ENCODE measurements at places on chromosomes 12 and 14.
A peak's percentile ranks its signal among the peaks of the same experiment; 100 is the strongest.

GRCh38 chr14:69087061-69087461 lies 65.9 kb downstream of the DCAF5 start:
- peaks cover 20% of the 10 kb centered on the region for H3K4me1 ChIP-seq
- no peak overlapping the region for H3K27ac ChIP-seq

GRCh38 chr14:63715360-63715759 lies 12.5 kb downstream of the SGPP1 start:
- no peak for DNase-seq
- no peak overlapping the region for H3K27ac ChIP-seq

GRCh38 chr14:75231320-75231719 lies 47.3 kb upstream of the FOS start:
- H3K27me3 ChIP-seq, result no peaks in the 10 kb centered on the region
- H3K27ac ChIP-seq, result peak overlapping the region; percentile 67
- H3K4me1 ChIP-seq, result peaks cover 61% of the 10 kb centered on the region
- peak overlapping the region; percentile 70 for H3K4me3 ChIP-seq

DNA sequence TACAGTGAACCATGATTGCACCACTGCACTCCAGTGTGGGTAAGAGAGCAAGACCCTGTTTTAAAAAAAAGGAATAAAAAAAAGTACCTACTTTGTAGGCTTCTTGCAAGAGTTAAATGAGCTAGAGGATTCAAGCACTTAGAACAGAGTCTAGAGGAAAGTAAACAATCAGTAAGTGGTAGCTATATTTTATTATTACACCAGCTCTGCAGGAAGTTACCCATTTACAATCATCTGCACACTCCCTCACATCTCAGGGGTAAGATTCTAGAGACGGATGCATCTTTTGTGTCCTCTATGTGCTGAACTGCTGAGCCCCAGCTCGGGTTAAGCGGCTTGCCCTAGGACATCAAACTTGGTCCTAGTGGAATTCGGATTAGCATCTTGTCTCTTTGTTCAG lies 67.3 kb downstream of the KCNK10 start:
- H3K36me3 ChIP-seq, result no peaks in the 10 kb centered on the region
- no peaks in the 10 kb centered on the region for H3K4me1 ChIP-seq
- DNase-seq, result no peak
- no peak overlapping the region for H3K27ac ChIP-seq

GRCh38 chr12:5944688-5945070 lies 380 bp downstream of the ANO2 start:
- no peak overlapping the region for H3K27ac ChIP-seq
- no peaks in the 10 kb centered on the region for H3K4me1 ChIP-seq
- H3K4me3 ChIP-seq, result no peak overlapping the region
- H3K36me3 ChIP-seq, result no peaks in the 10 kb centered on the region
- DNase-seq, result no peak

GRCh38 chr12:14443531-14443930 lies 78.0 kb downstream of the ATF7IP start:
- no peaks in the 10 kb centered on the region for H3K27me3 ChIP-seq
- peak overlapping the region; percentile 42 for H3K4me3 ChIP-seq
- no peak for DNase-seq
- H3K36me3 ChIP-seq, result peaks cover 37% of the 10 kb centered on the region
- H3K4me1 ChIP-seq, result peaks cover 41% of the 10 kb centered on the region

- peaks cover 13% of the 10 kb centered on the region for H3K27me3 ChIP-seq
- no peak overlapping the region for H3K27ac ChIP-seq
- peaks cover 4% of the 10 kb centered on the region for H3K36me3 ChIP-seq
- H3K4me3 ChIP-seq, result no peak overlapping the region
Measured at GRCh38 chr14:98897605-98898309, 374.2 kb downstream of the BCL11B start.

GRCh38 chr14:64951291-64951690 lies 8.7 kb upstream of the GPX2 start:
- H3K4me1 ChIP-seq, result peaks cover 14% of the 10 kb centered on the region
- H3K27me3 ChIP-seq, result no peaks in the 10 kb centered on the region
- H3K27ac ChIP-seq, result no peak overlapping the region
- H3K36me3 ChIP-seq, result no peaks in the 10 kb centered on the region
- no peak overlapping the region for H3K4me3 ChIP-seq

- no peaks in the 10 kb centered on the region for H3K27me3 ChIP-seq
- H3K4me1 ChIP-seq, result peaks cover 4% of the 10 kb centered on the region
- DNase-seq, result no peak
- no peak overlapping the region for H3K27ac ChIP-seq
- no peak overlapping the region for H3K4me3 ChIP-seq
- peaks cover 8% of the 10 kb centered on the region for H3K36me3 ChIP-seq
Measured at GRCh38 chr14:50123062-50123461, 6.7 kb upstream of the VCPKMT start.

- peaks cover 21% of the 10 kb centered on the region for H3K36me3 ChIP-seq
- peak overlapping the region; percentile 64 for H3K4me3 ChIP-seq
- DNase-seq, result no peak
- H3K27ac ChIP-seq, result no peak overlapping the region
- H3K4me1 ChIP-seq, result peaks cover 11% of the 10 kb centered on the region
Measured at GRCh38 chr12:1993341-1993740, 10.9 kb downstream of the DCP1B start.

GRCh38 chr14:36057452-36058116 lies 118.9 kb downstream of the PTCSC3 start:
- H3K4me3 ChIP-seq, result no peak overlapping the region
- H3K27me3 ChIP-seq, result no peaks in the 10 kb centered on the region
- no peaks in the 10 kb centered on the region for H3K4me1 ChIP-seq
- no peak for DNase-seq
- H3K36me3 ChIP-seq, result no peaks in the 10 kb centered on the region

DNA sequence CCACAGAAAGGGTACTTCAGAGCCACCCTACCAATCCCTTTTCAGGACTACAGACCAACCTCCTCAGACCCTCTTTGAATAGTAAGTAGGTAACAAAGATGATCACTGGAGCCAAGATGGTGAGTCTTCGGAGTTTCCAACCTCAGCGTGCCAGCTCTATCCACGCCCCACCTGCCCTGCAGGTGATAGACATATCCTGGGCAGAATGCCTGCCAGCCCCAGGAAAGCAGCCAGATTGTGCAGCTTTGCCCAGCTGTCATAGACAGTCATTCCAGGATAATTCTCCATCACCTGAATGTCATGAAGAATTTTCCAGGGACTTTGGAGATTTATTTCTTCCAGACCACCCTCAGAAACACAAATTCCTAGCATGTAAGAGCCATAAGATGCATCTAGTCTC lies 434.4 kb downstream of the RGS6 start:
- H3K4me1 ChIP-seq, result no peaks in the 10 kb centered on the region
- no peak overlapping the region for H3K27ac ChIP-seq
- no peak for DNase-seq
- peaks cover 4% of the 10 kb centered on the region for H3K27me3 ChIP-seq
- H3K4me3 ChIP-seq, result no peak overlapping the region

DNA sequence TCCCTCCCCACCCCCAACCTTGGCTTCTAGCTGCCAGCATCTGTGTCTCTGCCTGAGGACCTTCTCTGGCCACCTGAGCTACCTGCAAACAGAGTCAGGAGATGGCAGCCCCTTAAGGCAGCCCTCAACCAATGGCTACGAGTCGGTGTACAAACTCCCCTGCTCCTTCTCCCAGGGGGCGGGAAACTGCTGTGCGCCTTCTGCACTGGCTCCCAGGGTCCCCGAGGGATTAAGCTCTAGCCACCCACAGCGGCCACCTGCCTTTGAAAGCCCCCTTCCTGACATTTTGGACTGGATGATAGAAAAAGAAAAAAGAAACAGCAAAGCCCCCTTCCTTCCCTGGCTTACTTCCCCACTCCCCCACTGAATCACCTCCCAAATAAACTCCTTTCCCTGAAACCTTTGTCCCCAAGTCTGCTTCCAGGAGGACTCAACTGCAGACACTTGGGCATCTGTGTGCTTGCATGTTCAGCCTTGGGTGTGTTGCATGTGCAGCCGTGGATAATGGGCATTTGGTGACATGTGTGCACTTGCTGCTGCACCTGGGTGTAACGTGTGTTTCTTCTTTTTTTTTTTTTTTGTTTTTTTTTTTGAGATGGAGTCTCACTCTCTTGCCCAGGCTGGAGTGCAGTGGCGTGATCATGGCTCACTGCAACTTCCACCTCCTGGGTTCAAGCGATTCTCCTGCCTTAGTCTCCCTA lies 6.0 kb downstream of the SDS start:
- DNase-seq, result no peak
- H3K4me3 ChIP-seq, result no peak overlapping the region
- H3K27ac ChIP-seq, result no peak overlapping the region
- peaks cover 8% of the 10 kb centered on the region for H3K27me3 ChIP-seq
- no peaks in the 10 kb centered on the region for H3K4me1 ChIP-seq
- no peaks in the 10 kb centered on the region for H3K36me3 ChIP-seq

GRCh38 chr12:20474443-20474842 lies 106.1 kb downstream of the PDE3A start:
- H3K27me3 ChIP-seq, result no peaks in the 10 kb centered on the region
- H3K4me1 ChIP-seq, result no peaks in the 10 kb centered on the region
- H3K36me3 ChIP-seq, result no peaks in the 10 kb centered on the region
- no peak for DNase-seq
- H3K27ac ChIP-seq, result no peak overlapping the region

DNA sequence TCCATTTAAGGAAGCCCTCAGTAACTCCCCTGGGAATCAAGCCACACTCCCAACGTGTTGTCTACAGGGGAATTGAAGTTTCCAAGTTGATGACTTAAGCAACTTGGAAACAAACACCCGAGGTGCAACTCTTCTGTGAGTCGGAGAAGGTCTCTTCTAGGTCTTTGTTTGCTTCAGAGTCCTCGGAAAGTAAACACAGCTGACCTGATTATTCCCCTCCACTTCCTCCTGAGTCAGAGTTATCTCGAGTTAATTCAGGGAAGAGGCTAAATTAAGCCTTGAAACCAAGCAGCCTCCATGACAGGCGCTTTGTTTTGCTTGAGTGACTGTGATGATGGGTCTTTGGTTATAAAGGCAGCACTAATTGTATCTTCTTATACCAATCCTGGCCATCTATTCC lies 41.8 kb downstream of the TUNAR start:
- H3K27me3 ChIP-seq, result peaks cover 31% of the 10 kb centered on the region
- no peak overlapping the region for H3K4me3 ChIP-seq
- H3K4me1 ChIP-seq, result no peaks in the 10 kb centered on the region
- DNase-seq, result no peak
- H3K36me3 ChIP-seq, result no peaks in the 10 kb centered on the region
- H3K27ac ChIP-seq, result no peak overlapping the region

DNA sequence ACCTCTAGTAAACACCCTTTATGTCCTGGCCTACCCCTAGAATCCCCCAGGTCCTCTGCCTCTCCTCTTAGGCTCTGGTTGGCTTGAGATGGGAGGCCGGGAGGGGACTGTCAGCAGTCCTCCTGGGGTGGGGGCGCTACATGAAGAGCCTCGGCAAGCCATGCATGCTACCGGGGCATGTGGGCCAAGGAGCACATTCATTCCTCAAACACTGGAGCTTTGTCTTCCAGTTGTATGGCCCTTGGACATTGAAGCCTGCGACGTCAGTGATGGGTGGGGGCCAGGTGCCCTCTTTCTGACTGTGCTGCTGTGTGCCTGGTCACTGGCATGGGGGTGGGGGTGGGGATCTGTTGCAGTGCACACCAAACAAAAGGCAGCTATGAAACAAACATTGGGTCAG lies 15.8 kb upstream of the CELA1 start:
- no peak overlapping the region for H3K4me3 ChIP-seq
- no peaks in the 10 kb centered on the region for H3K27me3 ChIP-seq
- H3K36me3 ChIP-seq, result no peaks in the 10 kb centered on the region
- peaks cover 14% of the 10 kb centered on the region for H3K4me1 ChIP-seq
- peak; percentile 6 for DNase-seq
- H3K27ac ChIP-seq, result no peak overlapping the region

DNA sequence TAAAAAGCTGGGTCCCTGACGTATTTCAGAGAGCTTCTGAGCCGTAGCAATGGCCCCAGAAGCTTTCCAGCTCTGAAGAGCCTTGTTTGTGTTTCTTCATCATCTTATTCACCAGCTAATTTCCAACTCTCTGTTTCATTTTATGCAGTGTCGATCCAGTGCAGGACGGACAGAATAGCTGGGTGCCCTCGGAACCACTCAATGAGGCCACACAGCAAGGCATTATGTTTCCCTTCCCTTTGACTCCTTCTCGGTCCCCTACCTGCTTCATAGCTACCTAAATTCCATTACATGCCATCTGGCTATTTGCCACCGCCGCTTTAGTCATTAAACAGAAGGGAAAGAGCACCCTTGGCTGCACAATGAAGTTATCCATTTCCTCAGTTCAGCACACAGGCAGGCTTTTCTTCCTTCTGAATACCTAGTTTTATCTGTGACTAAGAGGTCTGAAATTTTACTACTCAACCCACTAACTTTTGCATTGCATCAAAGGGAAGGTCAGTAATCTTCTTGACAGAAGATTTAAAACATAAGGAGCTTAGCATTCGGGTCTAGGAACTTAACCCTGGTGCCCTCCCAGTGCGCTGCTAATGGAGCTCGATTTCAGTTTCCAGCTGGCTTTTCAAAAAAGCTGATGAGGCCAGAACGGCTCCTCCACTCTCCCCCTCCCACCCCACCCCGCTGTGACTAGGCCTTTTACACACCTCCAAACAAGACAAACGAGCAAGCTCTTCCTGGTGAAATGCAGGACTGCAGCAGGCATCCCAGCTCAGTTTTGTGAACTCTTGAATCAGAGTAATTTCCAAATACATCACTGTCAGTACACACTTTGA lies 176.8 kb downstream of the GXYLT1 start:
- DNase-seq, result no peak
- no peaks in the 10 kb centered on the region for H3K4me1 ChIP-seq
- H3K27me3 ChIP-seq, result peaks cover 8% of the 10 kb centered on the region
- H3K27ac ChIP-seq, result no peak overlapping the region

DNA sequence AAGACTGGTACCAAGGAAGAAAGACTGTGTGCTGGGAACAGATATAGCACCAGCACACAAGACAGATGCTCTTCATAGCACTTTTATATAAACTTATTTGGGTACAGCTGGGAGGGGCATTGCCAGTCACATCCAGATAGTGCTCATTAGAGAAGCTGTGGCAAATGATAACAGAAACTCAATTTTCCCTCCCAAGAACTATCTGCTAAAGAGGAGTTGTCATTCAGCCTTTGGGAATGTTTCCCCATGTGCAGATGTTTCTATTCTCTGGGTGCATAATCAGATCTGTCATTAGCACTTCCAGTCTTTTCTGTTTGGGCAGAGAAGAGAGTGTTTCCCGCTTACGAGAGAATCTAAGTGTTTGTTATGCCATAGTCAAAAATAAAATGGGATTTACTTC lies 714.9 kb upstream of the MDGA2 start:
- H3K27ac ChIP-seq, result no peak overlapping the region
- no peak overlapping the region for H3K4me3 ChIP-seq
- H3K36me3 ChIP-seq, result no peaks in the 10 kb centered on the region
- no peak for DNase-seq
- H3K27me3 ChIP-seq, result no peaks in the 10 kb centered on the region

- peak overlapping the region; percentile 81 for H3K27ac ChIP-seq
- H3K36me3 ChIP-seq, result peaks cover 16% of the 10 kb centered on the region
- no peaks in the 10 kb centered on the region for H3K27me3 ChIP-seq
- H3K4me1 ChIP-seq, result peaks cover 10% of the 10 kb centered on the region
Measured at GRCh38 chr14:100339766-100340422, 16.8 kb downstream of the SLC25A47 start.
